Brain pericyte (primary cell): ENCODE measurements at places on chromosomes 11 and 22.
A peak's percentile ranks its signal among the peaks of the same experiment; 100 is the strongest.

- DNase-seq: no peak
These were observed 9.7 kb downstream of the SCGB1D2 start for GRCh38 chr11:62251698-62252097.

DNA sequence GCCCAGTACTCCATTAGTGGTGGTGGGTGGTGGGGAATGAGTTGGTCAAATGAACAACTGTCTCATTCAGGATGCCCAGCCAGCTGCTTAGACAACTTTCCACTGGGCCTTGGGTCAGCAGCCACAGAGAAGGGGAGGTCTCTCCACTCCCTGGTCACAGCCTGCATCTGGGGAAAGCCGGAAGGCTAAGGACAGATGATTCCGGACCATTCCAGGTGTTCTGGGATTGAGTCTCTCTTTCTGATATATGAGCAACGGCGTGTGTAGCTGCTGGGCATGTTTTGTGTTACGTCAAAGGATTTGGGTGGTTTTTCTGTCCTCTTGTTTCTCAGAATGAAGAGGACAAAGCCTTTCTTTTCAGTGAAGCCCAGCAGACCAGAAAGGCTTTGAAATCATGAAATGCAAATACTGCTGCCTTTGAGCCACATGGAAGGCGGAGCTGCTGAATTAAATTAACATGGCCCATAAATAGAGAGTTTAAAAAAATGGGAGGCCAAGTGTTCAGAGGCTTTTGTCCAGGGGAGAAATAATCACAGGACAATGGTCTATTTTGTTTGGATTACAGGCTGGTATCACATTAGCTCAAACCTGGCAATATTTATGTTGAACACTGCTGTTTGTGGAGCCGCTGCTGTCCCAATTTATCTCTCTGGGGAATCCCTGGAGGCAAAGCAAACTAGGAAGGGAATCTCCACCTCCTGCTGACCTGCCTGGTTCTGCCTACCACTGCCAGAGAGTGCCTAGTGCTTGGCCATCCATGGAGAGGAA lies 234.4 kb upstream of the E2F8 start:
- DNase-seq: no peak

DNA sequence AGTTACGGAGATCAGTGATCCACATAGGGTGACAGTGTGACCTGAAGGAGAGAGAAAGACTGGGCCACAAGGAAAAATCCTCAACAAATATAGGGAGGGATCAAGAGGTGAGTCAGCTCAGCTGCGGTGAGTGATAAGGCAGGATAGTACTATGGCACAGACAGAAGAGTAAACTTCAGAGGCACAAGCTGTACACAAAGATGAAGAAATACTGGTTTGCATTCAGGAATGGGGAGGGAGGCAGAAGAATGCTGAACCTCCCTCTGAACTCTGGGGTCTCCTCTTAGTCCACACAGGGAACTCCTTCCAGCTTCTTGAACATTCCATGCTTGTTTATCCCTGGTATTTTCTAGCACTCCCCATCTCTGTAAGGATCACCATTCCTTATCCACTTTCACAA lies 162.7 kb downstream of the BARX2 start:
- no peak for DNase-seq

- no peak for DNase-seq
These were observed 113.6 kb downstream of the KCNQ1 start for GRCh38 chr11:2558397-2558796.

GRCh38 chr22:27795053-27795452 lies 6.5 kb downstream of the MN1 start:
- no peak for DNase-seq

DNA sequence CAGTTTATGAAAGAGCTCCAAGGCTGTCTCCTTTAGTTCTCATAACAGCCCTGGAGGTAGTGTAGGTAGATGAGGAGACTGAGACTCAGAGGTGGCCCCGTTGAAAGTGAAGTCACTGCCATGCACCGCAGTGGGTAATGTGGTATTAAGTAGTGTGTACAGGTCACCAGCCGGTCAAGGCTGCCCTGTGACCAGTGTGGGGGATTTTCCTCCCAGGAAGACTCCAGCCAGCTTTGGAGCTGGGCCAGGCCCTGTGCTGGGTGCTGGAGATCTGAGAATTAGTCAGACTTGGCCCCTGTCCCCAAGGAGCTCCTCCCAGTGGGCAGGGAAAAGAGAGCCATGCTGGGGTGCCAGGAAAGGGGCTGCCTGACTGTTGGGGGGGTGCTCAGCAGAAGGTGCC lies 5.3 kb downstream of the OMP start:
- peak; percentile 71 for DNase-seq

DNA sequence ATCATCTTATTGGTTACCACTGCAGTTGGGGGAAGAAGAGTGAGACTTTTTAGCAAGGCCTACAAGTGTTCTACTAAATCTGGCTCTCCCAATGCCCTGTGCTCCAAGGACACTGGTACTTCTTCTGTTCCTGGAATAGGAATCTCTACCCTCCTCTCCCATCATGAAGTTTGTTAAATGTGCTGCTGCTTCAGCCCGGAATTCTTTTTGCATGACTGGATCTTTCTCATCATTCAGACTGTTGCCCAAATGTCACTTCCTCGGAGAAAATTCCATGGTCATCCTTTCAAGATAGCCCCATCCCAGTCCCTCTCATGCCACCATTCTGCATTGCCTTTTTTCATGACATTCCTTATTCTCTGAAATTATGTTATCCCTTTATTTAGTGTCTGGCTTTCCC lies 400.8 kb downstream of the SOX6 start:
- DNase-seq: no peak

DNA sequence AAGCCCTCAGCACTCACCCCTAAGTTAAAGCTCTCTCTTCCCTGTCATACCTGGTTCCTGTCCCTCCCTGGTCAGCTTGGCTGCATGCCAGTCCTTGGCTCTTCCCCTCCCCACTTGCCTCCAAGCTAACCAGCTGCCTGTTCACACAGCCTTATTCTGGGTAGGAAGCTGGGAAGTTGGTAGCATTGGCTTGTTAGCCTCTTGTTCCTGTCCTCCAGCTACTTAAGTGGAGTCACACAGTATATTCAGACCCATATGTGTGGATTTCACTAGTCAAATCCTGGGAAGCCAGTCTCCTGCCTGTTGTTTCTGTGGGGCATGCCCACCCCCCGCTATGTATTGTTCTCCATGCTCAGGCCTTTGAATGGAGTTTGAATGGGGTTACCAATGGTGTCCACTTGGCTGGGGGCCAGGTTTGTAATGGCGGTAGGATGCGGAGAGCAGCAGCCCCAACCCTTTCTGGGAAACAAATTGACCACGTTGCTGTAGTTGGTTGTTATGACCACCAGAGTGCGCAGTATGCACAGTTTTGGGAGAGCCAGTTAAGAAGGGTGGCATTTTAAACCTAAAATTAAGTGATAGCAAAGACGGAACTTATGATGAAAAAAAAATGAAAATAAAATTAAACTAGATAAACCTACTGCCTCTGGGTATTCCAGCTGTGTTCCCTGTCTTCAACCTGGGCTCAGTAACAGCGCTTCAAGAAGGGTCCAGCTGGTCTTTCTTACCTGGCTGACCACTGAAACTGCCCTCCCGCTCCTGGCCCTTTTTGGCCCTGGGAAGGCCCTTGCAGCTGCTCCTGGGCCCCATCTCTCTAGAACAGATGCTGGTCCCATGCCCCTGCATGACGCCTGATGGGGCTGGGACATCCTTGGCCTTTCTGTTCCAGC lies 10.7 kb upstream of the RPS3 start:
- no peak for DNase-seq

GRCh38 chr11:133982876-133983275 lies 26.1 kb upstream of the IGSF9B start:
- no peak for DNase-seq

DNA sequence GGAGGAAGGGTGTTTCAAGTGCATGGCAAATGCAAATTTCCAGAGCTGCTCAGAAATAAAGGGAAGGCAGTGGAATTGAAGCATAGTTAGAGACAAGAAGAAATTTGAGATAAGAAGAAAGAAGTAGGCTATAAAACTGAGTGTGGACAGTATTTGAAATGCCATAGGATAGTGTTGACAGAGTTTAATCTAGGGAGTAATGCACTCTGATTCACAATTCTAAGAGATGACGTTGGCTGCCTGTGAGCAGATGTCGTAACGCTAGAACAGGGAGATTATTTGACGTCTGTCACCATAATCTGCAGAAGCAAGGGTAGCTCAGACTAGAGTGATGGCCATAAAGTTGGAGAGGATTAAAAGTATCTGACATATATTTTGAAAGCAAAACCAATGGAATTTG lies 389.9 kb upstream of the KIRREL3 start:
- DNase-seq: no peak

GRCh38 chr22:37459206-37459605 lies 27.0 kb downstream of the MFNG start:
- no peak for DNase-seq

- no peak for DNase-seq
These were observed 8.9 kb downstream of the TTC28 start for GRCh38 chr22:28670756-28671155.

DNA sequence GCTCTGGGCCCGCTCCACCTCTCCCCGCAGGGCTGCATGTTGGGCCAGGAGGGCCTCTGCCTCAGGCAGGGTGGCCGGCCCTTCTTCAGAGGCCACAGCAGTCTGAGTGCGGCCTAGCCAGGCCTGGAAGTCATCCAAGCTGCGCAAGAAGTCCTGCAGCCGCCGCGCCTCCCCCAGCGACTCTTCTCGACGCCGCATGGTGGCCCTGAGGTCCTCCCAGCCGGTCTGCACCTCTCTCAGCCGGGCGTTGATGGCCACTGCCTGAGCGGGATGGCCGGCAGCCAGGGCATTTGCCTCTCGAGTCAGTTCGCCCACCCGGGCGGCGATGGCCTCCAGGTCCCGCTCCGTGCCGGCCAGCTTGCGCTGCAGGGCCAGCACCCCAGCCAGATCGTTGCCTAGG lies 23.1 kb upstream of the RBM4B start:
- no peak for DNase-seq

DNA sequence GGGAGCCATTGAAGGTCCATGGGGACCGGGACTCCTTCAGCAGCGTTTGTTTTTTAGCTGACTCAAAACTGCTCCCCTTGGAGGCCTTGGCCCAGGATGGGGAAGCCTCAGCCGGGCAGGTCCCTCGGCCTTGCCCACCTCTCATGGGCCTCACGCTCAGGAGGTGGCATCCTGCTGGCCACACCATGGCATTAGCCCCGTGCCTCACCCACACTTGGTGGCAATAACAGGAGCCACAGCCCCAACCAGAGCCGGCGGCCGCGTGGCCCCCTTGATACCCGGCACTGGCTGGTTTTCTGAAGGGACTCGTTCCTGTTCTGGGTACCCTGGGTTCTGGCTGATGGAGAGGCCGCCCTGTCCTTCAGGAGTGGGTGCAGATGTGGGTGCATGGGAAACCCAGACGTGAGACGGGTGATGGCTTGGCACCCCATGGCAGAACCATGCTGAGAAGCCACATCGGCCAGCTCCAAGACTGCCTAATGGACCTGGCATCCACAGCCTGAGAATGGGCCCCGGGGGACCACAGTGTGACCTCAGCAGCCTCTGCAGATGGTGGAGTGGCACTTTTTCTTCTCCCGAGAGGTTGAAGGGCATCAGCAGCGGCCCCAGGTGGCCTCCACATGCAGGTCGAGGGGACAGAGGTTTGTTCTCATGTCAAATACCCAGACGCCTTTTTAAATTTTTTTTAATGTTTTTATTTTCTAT lies 49.8 kb upstream of the PPARA start:
- DNase-seq: no peak

DNA sequence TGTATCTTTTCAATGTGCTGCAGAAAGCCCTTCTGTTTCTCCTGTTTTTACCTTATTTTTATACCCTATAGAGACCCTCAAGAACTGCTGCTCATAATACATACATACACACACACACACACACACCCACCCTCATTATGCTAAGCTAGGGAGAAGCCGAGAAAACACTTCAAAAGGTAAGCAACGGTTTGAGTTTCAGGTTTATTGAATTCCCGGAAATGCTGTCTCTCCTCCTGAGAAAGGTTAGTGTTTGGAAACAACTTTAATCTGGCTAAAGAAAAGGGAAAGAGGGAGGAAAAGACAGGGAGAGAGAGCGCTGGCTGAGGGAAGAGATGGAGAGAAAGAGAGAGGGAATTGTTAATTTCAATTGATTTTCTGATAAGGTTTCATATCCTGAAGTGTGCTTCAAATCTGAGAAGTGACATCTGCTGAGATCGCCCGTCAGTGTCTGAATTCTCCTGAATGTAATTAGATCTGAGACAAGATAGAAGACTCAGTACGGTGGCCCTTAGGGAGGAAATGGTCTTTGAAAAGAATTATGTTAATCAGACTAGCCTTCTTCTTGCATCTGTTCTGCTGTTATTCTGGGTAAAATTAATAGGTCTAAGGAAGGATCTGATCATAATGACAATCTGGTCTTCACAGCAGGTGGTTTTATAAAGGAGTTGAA lies 169.1 kb downstream of the NXPE2 start:
- DNase-seq: no peak

DNA sequence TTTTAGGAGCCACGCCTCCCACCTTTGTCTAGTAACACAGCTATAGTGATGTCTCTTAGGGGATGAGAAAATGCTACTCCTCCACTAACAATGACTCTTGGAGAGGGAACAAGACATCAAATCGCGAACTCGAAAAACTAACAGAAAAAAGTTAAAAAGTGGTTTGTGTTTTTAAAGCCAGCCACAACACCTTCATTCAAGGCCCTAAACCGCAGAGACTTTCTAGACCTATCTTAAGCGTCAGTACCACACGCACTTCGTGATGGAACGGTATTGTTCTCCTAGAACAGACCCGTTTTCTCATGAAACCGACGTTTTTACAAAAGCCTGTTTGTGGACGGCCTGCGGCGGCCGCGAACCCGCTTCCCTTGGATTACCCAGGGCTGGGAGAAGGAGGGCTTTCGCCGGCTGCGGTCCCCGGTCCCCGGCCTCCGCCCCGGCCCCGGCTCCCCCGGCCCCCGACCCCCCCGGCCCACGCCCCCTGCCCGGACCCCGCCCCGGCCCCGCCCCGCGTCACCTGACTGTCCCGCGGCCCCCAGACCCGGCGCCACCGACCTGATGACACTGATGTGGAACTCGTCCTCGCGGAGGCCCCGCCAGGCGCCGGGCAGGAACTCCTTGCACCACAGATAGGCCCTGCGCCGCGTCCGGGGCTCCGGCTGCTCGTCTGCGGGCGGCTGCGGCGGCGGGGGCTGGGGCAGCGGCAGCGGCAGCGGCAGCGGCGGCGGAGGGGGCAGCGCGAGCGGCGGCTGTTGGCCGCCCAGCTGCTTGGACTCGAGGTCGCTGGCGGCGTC lies 718 bp downstream of the CHKA start:
- no peak for DNase-seq

DNA sequence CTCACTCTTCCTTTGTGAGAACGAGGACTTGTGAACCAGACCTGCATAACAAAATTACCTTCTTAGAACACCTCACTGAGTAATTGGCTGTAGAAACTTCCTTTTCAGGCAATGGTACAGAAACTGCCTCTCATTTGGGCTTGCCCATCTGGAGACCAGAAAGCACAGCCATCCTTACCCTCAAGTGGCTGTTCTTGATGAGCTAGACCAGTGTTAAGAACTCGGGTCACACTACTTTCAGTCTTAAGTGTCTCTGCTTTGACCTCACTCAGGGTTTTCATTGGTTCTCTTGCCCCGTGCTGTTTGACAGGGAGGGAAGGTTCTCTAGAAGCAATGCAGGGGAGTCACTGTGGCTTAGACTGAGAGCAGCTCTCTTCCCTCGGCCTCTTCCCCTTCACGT lies 29.3 kb downstream of the NAT10 start:
- no peak for DNase-seq

- no peak for DNase-seq
These were observed at the start of gene PHLDA2 for GRCh38 chr11:2928605-2929530. Gene PHLDA2 (minus strand): TSS chr11:2929420. CDS start chr11:2929364, 56 bp downstream.

- no peak for DNase-seq
These were observed 39.7 kb upstream of the GALNT18 start for GRCh38 chr11:11661326-11662040.

- DNase-seq: no peak
These were observed 66.6 kb downstream of the GALNT18 start for GRCh38 chr11:11555208-11555607.

- no peak for DNase-seq
These were observed 47.9 kb upstream of the SNX19 start for GRCh38 chr11:130964058-130964792.
